ENCODE measurements at places on chromosomes 11 and 22.

GRCh38 chr11:12137938-12138731 is 27.7 kb downstream of the MICAL2 start:
- DNase-seq = no peak

DNA sequence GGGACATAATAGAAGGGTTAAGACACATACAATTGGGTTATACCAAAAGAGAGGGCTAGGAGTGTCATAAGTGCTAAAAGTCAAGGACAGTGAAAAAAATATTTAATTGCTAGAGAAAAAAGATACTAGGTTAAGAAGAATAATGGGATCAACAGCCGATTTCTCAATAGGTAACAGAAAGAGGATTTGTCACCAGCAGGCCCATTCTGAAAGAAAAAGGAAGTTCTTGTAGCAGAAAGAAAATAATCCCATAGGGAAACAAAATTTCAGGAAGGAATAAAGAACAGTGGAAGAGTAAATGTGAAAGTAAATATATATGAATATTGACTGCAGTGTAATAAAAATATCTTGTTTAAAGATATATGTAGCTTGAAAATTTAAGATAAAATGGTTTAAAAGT is 43.3 kb upstream of the ADORA2A start:
- no peak for DNase-seq

DNA sequence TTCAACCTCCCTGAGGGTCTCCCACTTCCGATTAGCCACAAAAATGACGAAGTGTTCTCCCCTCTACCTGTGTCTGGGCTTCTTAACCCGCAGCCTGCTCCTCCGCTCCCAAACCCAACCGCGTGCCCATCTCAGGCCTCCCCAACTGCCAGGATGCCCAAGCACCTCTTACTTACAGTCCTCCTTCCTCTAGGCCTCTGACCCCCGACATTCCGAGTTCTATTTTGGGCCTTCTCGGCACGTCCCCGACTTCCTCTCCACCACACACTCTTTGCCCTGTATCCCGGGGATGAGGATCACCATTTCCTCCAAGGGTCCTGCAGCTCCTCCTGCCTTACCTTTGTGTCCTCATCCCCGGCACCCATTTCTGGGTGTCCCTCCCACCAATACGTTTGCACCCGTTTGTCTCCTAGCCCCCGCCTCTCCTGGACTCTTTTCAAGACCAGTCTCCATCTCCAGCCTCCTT is 388 bp upstream of the MUS81 start:
- DNase-seq = no peak

- no peak for DNase-seq
These were observed 83.0 kb downstream of the AASDHPPT start for GRCh38 chr11:106160494-106160893.

- DNase-seq = no peak
These were observed 98.2 kb downstream of the NAV2 start for GRCh38 chr11:19810852-19811251.

DNA sequence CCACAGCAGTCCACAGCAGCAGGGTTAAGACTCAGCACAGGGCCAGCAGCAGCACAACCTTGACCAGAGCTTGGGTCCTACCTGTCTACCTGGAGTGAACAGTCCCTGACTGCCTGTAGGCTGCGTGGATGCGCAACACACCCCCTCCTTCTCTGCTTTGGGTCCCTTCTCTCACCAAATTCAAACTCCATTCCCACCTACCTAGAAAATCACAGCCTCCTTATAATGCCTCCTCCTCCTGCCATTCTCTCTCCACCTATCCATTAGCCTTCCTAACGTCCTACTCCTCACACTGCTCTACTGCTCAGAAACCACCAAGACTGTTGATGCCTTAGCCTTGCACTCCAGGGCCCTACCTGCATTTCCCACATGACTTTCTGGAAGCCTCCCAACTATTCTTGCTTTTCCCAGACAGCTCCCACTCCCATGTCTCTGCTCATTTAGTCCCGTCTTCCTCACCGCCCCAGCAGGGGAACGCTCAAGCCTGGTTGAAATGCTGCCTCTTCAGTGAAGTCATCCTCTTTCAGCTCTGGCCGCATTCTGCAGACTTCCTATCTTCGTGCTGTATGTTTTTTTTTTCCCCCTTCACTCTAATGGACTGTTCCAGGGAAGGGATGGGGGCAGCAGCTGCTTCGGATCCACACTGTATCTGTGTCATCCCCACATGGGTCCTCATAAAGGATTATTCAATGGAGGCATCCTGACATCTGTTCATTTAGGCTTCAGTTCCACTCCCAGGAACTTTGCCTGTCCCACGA is 3.3 kb downstream of the IL18BP start:
- no peak for DNase-seq

DNA sequence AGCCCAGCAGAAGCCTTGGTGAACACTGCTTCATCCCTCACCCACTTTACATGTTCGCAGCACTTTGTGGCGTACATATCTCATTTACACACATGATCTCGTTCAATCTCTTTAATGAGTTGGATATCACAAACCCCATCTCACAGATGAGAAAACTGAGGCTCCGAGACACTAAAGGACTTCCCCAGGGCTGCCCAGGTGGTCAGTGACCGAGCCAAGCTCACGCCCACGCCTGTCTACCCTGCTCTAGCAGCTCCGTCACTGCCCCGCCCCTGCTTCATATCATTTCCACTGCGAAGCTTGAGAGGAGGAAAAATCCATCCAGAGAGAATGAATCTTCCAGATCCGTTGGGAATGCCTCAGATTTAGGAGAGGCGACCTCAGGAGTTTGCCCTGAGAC is 11.8 kb upstream of the DSCAML1 start:
- no peak for DNase-seq

- no peak for DNase-seq
These were observed 6.9 kb upstream of the OR4C6 start for GRCh38 chr11:55655096-55655495.

Data from NCI-H2081 (cell line).